Esophagus squamous epithelium (tissue), 5 donors: ENCODE measurements at places on chromosomes 1 and 21.

GRCh38 chr1:161884475-161884874 is 118.4 kb downstream of the ATF6 start:
- no peak for DNase-seq

- no peak for DNase-seq
These were observed 127.6 kb upstream of the LMO4 start for GRCh38 chr1:87200875-87201638.

GRCh38 chr1:66182551-66183178 is 351.3 kb upstream of the SGIP1 start:
- DNase-seq: no peak

DNA sequence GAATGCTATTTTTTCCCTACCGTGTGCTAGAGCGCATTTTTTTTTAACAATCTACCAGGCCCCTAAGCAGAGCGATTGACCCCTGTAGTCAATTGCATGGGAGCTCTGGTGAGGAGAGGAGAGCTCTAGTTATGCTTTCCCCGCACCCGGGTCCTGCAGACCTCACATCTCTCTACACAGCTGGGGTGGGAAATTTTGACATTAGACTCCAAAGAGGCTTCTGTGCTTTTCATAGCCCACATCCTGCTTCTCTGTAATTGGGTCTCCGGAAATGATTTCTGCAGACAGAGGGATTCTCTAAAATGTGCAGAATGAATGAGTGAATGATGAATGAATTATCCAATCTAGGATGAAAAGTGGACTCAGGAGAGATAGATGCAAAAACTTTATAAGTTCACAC is 41.5 kb upstream of the DUSP10 start:
- DNase-seq: no peak

GRCh38 chr1:43983253-43983899 is 4.4 kb downstream of the B4GALT2 start:
- DNase-seq: no peak

GRCh38 chr1:2466270-2466665 is 9.8 kb upstream of the PLCH2 start:
- no peak for DNase-seq

- no peak for DNase-seq
These were observed 88.2 kb upstream of the ABCD3 start for GRCh38 chr1:94329986-94330385.

GRCh38 chr1:24998563-24999245 is 68.6 kb upstream of the RUNX3 start:
- DNase-seq: no peak

DNA sequence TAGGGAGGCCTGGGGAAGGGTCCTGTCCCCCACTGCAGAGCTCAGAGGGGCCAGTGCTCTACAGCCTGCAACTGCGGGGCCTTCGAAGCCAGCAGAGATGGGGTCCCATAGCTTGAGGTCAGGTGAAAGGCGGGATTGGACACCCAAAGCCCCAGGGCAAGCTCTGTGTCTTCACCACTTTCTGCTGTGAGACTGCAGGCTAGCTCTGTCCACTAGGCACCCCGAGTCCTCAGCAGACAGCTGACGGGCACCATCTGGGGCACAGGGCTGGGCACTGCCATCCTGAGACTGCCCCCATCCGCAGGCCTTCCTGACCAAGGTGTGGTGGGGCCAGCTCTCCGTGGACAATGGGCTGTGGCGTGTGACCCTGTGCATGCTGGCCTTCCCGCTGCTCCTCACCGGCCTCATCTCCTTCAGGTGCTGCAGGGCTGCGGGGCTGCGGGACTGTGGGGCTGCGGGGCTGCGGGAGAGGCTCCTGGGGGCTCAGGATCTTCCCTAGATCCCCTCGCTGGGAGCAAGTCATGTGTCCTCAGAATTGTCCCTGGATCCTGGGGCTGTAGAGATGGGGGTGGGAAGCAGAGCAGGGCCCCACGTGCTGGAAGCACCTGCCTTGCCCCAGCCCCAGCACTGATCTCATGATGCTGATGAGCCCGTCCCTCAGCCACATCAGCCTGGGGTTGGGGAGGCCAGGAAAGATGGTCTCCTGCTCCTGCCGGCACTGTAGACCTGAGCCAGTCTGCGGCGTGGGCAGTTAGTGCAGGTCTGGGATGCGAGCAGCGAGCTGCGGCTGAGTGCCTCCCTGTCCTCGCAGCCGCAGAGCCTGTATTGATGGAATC is 46.8 kb downstream of the TRPM2 start:
- no peak for DNase-seq

DNA sequence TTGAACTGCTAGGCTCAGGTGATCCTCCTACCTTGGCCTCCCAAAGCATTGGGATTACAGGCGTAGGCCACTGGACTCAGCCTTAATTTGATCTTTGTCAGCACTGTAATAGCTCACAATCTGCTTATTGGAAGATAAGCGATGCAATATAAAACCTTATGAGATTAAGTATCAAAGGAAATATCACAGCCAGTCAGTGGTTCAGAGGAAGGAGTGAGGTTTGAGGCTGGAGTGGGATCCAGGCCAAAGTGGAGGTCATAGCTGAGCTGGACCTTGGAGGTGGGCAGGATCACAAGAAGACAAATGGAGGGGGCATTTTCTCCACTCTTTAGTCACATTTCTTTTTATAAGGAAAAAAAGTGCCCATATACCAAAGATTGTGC is 228.5 kb downstream of the RHOU start:
- no peak for DNase-seq

- DNase-seq: no peak
These were observed 14.7 kb upstream of the GPR37L1 start for GRCh38 chr1:202107801-202108731.

DNA sequence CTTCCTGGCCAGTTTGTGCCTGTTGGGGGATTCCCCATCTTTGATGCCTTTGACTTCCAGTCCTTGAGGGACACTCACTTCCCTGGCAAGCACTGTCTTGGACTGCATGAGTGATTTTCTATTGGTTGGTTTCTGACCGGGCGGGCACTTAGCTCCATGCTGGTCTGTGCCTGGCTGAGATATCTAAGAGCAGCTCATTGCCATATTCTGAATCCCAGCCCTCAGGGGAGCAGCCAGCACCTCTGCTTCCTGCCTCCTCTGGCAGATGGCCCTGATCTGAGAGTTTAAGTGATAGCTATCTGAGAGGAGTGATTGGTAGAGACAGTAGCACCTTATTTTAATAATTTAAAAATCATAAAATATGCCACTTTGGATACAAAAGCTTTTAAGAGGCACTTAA is 52.5 kb downstream of the DISC1 start:
- DNase-seq: no peak

- DNase-seq: no peak
These were observed 88.8 kb downstream of the MRPL39 start for GRCh38 chr21:25518491-25518911.

- no peak for DNase-seq
These were observed 37.0 kb downstream of the RSPH1 start for GRCh38 chr21:42459082-42459460.

DNA sequence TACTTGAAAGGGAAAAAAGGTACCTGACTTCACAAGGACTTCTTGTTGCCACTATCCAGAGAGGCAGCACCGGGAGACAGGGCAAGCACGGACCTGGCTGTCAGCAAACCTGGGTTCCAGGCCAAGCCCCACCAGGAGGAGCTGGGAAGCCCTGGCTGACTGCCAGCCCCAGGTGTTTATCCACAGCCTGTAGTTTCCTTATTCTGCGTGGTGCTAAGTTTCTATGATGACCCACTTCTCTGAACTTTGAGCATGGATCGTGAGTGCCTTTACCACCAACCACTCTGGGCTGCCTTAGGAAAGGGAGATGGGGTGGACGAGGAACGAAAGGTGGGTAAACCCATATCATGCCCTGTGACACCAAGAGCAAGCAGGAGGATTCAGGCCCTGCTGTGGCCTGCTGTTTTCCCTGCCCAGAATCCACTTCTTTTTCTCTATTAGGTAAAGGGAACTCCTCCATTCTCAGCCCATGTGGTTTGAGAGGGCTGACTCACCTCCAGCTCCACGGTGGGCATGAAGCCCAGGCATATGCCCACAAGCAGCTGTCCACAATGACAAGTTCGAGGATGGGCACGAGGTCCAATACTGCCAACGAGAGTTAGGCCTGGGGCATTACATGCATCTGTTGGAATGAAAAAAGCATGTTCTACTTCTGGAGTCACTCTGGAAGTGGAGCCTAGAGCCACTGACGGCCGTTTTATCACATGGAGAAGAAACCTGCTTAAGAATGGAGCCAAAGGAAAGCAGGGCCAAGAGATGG is 20.3 kb downstream of the TSPAN2 start:
- no peak for DNase-seq

DNA sequence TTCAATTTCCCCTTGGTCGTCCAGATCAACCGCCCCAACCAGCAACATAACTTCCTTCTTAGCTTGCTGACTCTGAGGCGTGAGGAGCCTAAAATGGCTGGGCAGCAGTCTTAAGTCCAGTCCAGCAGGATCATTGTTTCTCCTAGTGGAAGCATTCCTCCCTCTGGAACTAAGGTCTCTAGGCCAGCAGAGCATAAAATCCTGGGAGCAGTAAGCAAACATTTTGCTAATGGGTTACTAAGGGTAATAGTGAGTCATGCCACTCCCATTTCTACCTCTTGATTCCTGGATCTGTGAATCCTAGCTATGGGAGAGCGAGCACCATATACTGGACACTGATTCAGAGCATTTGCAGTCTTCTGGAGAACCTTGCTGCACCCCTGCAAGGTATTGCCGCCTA is 59.9 kb downstream of the ADSS2 start:
- DNase-seq: no peak

DNA sequence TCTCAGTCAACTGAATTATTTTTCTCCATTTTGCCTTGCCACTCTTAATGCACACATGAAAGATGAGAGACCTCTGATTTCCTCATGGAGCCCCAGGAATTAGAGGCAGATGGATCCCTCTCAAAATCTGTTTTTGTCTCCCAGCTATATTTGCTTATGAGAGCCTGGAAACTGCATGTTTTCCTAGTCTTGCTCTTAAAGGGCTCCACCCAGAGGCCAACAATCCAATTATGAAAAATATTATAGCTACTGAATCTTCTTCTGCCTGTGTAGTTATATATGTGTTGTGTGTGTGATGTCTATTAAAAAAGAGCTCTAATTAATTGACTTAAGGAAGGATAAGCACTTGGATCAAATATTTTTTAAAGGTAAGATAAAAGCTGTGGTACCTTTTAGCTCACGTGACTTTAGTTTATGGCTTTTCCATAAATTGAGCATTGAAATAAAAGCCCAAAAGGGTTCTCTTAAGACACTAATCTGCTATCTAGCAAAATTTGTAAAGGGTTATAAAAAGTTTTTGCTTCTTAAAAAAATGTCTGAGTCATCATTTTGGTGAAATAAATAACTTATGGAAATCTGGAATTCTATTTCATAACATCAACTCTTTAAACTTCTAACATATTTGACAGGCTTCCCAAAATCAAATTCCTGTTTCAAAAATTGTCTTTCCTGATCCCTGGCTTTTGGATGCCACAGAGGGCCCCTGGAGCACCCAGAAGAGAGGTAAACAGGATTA is 31.2 kb upstream of the TSPEAR start:
- no peak for DNase-seq

DNA sequence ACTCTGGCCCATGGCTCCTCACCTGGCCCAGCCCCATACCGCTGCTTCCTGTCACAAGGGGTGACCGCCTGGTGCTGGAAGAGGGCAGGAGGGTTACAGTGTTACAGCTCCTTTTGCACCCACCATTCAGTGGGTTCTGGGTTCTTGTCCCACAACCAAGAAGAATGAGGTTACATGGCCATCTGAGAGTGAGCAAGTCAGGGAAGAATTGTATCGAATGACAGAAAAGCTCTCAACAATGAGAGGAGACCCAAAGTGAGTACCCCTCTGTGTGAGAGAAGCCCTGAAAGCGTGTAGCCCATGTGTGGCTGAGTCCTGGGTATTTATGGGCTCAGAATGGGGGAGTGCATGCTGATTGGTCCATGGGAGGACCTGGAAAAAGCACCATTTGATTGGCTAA is 888.5 kb downstream of the ADGRL2 start:
- no peak for DNase-seq

DNA sequence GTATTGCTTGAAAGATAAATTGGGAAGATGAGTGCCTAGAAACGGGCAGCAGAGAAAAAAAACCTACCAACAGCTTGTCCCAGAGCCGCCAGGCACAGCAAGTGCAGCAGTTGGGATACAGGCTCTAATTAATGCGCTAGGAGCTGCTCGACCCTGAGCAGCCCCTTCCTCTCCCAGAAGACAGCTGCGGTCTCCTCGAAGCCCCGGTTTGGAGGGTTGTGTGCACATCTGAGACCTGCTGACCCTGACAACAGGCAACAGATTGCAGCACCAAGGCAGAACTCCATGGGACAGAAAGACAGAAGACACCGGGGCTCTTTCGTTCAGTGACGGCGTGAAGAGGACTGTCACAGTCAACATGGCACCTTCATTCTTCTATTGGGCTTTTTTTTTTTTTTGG is 101.4 kb downstream of the TSEN15 start:
- no peak for DNase-seq

DNA sequence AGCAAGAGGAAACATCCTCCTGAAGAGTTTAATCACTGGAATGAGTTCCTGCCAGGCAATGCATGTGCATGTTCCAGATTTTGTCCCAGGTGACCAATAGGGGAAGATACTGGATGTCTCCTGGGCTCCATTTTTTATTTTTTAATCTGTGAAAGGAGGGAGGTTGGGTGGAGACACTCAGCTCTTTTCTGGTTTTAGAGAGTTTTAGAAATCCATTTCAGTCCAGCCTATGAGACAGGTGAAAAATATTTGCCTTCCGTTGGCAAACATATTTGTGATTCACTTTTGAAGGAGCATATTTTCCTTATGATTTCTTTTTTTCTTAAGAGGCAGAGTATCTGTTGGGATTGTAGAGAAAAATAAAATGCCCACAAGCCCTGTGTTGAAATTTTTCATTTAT is 70.7 kb downstream of the ABCA4 start:
- no peak for DNase-seq

DNA sequence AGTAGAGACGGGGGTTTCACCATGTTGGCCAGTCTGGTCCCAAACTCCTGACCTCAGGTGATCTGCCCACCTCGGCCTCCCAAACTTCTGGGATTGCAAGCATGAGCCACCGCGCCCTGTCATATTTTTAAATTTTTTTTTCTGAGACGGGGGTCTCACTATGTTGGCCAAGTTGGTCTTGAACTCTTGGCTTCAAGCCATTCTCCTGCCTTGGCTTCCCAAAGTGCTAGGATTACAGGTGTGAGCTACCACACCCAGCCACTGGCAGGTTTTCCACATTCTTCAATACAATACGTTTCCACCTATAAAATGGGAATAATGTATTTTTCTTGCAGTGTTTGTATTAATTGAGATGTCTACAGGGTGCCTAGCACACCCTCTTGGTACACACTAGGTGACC is 3.4 kb upstream of the LEFTY1 start:
- no peak for DNase-seq

GRCh38 chr1:54812801-54813484 is 11.8 kb upstream of the TTC22 start:
- no peak for DNase-seq

- DNase-seq: no peak
These were observed 176.9 kb downstream of the FGGY start for GRCh38 chr1:59473831-59474230.

- DNase-seq: no peak
These were observed 26.1 kb downstream of the NENF start for GRCh38 chr1:212458817-212459216.

DNA sequence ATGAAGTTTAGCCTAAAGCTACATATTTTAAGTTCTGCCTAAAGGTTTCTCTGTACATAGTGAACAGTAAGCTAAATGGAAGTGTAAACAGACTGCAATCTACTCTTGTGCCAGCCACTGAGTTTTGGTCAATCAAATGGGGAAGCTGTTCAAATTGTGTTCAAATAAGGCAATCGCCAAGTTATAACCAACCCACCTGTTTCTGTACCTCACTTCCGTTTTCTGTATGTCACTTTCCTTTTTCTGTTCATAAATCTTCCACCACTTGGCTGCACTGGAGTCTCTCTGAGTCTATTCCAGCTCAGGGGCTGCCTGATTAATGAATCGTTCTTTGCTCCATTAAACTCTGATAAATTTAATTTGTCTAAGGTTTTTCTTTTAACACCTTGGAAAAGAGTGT is 10.8 kb upstream of the THEM4 start:
- no peak for DNase-seq
